ENCODE measurements at places on chromosomes 12 and 14.

GRCh38 chr12:22709292-22709691 lies 84.3 kb downstream of the ETNK1 start:
- DNase-seq, result no peak

GRCh38 chr14:53127151-53127550 lies 26.0 kb downstream of the DDHD1 start:
- no peak for DNase-seq

- DNase-seq, result no peak
Observed at GRCh38 chr14:89926694-89927093, 27.8 kb downstream of the EFCAB11 start.

GRCh38 chr12:104320627-104321024 lies 17.1 kb downstream of the EID3 start:
- no peak for DNase-seq

- DNase-seq, result no peak
Observed at GRCh38 chr12:131460520-131460919, 250.4 kb upstream of the SFSWAP start.

GRCh38 chr12:2575245-2575644 lies 219.5 kb upstream of the FKBP4 start:
- no peak for DNase-seq

DNA sequence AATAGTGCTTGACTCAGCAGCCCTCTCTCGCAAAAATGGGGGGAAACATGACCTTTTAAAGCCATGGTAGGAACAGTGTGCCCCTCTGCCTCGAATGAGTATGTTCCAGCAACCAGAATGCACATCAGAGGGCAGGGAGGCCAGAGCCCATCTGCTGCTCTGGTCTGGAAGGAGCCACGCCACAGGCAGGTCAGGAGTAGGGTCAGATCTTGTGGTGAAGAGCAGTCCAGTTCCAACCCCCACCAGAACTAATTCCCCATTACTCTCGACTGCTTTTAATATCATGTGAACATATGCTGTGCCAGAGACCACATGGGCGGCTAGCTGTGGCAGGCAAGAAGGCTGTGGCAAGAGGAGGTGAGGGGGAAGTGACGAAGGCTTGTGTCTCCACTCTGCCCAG lies 34.6 kb upstream of the TMX1 start:
- DNase-seq, result no peak

GRCh38 chr12:115464111-115464581 lies 780.2 kb upstream of the TBX3 start:
- no peak for DNase-seq

- DNase-seq, result no peak
Observed at GRCh38 chr12:63989301-63989845, 144.9 kb downstream of the SRGAP1 start.

DNA sequence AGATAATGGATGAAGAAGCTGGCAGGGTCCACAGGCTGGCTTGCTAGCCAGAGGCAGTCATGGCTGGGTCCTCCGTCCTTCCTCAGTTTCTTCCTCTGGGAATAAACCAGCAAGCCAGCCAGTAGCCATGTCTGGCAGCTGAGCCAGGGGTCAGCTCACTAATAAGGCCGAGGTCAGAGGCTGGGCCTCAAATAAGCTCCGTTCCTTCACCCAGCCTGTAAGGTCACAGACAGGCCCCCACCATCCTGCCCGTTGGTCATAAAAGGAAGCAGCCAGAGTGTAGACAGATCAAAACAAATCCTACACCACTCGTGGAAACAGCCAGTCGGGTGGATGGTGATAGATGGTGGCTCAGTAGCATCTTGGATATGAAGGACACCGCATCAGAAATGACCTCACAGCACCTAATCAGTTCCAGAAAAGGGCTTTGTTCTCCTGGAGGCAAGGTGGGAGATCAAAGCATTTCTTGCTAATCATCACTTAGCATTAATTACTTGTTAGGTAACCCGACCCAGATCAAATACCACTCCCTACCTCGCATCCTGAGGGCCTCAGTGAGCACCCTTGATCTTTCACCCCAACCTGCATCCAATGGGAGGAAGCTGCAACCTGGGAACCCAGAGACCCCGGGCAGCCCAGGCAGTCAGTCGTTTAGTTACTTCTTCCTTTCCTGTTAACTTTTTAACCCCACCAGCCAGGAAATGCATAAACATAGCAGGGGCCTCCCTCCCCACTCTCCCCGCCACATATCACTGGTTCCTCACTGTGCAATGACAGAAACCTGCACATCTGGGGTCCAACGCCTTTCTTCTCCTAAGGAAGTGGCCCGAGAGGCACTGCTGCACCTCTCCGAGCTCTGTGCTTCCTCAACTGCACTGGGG lies 90.2 kb downstream of the KDM2B start:
- no peak for DNase-seq

DNA sequence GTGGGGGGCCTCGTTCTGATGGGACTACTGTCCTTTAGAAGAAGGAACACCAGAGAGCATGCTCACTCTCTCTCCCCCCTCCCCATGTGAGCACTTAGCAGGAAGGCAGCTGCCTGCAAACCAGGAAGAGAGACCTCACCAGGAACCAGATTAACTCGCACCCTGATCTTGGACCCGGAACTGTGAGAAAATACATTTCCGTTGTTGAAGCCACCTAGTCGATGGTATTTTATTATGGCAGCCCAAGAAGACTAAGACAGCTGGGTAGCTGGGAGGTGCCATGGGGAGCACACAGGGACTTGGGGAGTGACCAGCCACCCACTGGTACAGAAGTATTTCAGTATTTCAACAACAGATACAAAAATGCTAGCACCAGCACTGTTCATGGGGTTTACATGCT lies 59.0 kb downstream of the VCPKMT start:
- no peak for DNase-seq

DNA sequence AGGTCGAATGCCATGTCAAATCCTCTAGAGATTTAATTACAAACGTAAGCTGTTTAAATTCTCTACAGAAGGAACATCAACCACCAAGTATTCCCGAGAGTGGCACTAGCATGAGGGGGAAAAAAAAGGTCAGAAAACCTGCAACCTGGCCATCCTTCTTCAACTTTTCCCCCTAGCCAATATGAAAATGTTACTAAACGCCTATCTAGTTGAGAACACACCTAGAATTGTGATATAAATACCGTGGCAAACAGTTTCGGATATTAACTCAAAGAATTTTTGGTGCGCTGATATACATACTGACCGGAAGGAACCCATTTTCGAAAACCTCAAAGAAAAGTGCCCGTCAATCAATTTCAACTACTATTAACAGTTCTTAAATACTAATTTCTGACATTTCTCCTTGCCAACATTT lies 1.8 kb downstream of the HNRNPC start:
- no peak for DNase-seq

GRCh38 chr14:19801118-19801464 lies 2.5 kb upstream of the OR4N2 start:
- DNase-seq, result no peak

- no peak for DNase-seq
Observed at GRCh38 chr14:102297436-102298170, 7.4 kb downstream of the MOK start.

DNA sequence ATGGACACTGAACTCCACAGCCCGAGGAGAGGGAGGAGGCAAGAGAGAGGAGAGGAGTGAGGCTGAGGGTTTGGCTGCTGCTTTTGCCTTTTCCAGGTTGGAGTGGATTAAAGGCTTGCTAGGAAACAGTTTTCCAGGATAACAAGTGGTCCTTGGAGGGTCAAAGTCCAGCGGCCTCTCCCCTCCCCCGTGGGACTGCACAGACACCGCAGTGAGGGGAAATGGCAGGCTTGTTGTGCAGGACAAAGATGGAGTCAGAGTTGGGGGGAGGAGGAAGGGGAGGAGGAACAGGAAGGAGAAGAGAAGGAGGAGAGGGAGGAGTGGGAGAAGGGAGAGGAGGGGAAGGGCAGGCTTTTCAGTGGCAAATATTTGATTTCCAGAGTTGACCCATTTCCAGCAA lies 245.5 kb downstream of the RBM19 start:
- no peak for DNase-seq

GRCh38 chr14:97930166-97930565 lies 1133.0 kb downstream of the VRK1 start:
- DNase-seq, result no peak
